ENCODE measurements at places on chromosomes 5 and 9.
A peak's percentile ranks its signal among the peaks of the same experiment; 100 is the strongest.

GRCh38 chr9:98231770-98232478, 23.5 kb downstream of the TBC1D2 start:
- DNase-seq = no peak

GRCh38 chr5:55771175-55771655, 33.4 kb downstream of the DDX4 start:
- no peak for DNase-seq

DNA sequence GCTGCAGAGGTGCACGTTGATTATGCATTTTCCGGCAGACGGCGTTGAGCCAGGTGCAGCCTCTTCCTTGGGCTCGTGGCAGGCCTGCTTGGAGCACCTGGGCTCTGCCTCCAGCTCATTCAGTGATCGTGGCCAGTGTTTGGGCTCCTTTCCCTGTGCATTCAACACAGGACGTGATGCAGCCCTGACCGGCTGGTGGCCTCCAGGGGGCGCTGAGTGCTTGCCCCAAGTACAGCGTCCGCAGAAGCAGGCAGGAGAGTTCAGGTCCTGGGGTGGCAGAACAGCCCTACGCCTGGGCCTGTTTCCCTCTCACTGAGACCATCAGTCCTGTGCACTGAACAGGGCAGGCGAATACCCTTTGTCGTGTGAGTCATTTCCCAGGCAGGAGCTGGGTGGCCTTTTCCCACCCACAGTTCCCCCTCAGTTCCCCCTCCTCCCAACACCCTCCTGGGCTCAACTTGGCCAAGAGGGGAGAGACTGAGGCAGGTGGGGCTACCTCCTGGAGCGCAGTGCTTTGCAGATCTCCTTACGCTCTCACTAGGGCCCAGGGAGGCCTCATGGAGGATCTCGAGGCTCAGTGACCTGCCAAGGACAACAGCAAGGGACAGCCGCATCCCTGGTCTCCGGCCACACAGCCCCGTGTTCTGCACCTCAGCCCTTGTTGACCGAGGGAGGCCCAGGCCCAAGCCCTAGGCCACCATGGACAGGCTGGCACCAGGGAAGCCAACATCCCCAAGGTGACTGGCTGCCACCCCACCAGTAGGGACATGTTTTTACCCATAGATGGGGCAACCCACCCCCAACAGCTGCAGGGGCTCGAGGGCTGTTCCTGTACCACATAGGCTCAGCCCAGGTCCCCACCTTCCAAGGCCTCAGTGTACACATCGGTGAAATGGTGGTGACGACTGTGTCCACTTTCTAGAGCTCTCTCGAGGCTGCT, 52.9 kb downstream of the LRSAM1 start:
- DNase-seq = peak; percentile 66

GRCh38 chr9:6106711-6107339, 91.4 kb upstream of the RANBP6 start:
- DNase-seq = no peak

DNA sequence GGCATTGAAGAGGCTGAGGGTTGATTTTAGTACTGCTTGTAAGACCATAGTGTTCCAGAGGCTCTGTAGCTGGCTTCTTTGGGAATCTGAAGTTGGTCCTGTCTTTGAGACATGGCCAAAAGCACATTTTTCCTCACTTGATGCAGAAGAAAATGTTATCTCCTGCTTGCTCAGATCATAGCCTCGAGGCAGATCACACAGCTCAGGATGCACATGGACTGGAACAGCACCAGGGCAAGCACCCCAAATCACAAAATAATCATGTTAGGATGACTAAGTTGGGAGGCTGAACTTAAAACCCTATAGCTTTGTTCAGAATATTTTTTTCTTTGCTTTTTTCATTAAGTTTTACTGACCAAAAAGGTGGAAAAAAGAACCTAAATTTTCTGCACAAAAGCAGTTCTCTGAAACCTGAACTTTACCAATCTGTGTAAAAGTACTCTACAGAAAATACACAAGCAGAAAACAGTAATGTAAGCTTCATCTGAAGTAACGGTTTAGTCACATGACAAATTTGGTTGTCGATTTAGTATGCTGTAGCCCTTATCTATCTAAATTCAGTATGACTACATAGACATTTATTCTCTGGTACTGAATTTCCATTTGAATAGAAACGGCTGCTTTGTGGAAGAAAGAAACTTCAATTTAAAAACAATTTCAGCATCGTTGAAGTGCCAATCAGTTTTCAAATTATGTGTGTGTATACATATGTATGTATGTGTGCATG, 3.4 kb downstream of the KLHL9 start:
- DNase-seq = no peak

- no peak for DNase-seq
Measured at GRCh38 chr9:136229096-136230065, 16.2 kb downstream of the QSOX2 start.

- no peak for DNase-seq
Measured at GRCh38 chr5:111585291-111585690, 73.0 kb upstream of the STARD4 start.

GRCh38 chr9:129351058-129351641, 173.1 kb upstream of the IER5L start:
- no peak for DNase-seq

- DNase-seq = no peak
Measured at GRCh38 chr5:135053989-135054388, 20.0 kb upstream of the PITX1 start.

DNA sequence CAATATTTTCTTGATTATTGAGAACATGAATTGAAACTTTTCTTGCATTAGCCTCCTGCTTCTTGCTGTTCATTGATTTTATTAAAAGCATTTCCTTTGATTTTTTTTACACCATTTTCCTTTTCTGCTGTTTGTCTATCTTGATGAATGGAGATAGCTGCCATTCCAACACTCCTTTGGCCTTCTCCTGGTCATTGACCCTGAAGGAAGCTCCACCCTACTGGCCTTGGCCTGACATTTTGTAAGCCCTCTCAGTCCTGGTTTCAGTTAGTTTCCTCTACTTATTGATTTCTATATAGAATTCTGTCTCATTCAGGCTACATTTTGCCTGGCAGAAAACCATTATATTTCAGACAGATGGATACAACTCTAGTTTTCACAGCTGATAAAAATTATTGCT, 115.1 kb upstream of the DMRTA1 start:
- no peak for DNase-seq

DNA sequence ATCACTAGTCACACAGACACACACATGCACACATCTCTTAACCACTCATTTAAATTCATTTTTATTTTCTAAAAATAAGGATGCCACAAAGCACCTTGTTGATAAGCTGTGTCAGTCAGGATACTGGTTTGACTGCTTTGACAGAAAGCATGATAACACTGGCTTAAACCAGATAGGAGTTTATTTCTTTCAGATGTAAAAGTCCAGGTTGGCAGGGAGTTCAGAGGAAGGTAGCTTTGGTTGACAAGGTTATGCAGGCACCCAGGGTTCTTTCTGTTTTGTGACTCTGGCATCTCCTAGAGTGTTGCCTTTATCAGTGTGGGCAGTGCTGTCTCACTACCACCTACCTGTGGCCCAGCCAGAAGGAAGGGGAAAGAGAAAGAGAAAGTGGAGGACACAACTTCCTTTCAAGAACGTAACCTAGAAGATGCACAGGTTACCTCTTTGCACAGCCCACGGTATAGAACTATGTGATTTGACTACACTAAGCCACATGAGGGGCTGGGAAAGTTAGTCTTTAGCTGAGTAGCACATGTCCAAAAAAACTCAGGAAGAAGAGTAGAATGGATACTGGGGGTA, 334.7 kb downstream of the OSTF1 start:
- no peak for DNase-seq

DNA sequence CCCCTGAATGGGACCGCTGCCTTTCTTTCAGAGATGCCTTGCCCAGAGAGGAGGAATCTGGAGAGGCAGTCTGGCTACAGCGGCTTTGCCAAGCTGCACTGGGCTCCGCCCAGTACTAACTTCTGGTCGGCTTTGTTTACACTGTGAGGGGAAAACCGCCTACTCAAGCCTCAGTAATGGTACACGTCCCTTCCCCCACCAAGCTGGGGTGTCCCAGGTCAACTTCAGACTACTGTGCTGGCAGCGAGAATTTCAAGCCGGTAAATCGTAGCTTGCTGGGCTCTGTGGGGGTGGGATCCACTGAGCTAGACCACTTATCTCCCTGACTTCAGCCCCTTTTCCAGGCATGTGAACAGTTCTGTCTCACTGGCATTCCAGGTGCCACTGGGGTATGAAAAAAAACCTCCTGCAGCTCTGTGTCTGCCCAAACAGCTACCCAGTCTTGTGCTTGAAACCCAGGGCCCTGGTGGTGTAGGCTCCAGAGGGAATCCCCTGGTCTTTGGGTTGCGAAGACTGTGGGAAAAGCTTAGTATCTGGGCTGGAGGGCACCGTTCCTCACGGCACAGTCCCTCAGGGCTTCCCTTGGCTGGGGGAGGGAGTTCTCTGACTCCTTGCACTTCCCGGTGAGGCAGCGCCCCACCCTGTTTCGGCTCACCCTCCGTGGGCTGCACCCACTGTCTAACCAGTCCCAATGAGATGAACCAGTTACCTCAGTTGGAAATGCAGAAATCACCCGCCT, 171.2 kb downstream of the CWC27 start:
- DNase-seq = no peak

DNA sequence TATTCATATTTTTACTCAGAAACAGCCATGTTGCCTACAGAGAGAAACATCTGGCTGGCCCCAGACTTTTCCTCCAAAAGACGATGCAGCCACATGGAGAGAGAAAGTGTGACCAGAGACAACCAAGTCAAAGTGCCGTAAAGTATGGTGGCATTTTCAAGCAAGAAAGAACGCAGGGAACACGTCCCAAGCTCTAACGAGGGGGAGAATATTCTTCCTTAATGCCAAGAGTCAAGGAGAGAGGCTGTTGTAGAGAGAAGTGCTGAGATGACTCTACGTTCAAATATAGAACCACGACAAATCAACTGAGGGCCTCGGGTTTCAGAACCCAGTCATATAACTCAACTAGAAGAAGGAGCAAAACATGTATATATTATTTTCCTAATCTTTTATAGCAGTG, 55.9 kb downstream of the FNBP1 start:
- no peak for DNase-seq

GRCh38 chr5:115336964-115337363, 40.5 kb upstream of the CCDC112 start:
- no peak for DNase-seq

GRCh38 chr9:36551910-36552309, 20.8 kb upstream of the MELK start:
- DNase-seq = no peak

DNA sequence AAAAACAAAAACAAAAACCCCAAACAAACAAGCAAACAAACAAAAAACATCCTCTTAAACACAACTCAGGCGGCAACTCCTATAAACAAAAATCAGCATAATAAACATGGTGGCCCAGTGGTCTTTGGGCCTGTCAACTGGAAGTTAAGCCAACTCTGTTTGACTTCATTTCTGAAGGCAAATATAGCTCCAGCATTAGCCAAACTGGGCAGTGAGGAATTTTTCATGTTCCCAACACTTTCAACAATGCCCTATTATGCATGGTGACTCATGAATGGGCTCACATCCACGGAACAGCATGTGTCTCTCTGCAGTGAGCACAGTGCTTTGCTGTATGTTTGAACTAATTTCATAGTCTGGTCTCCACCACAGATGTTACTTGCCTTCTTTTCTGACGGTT, 143.9 kb upstream of the STC2 start:
- peak; percentile 58 for DNase-seq

GRCh38 chr5:84281383-84281782, 103.3 kb downstream of the EDIL3 start:
- no peak for DNase-seq

DNA sequence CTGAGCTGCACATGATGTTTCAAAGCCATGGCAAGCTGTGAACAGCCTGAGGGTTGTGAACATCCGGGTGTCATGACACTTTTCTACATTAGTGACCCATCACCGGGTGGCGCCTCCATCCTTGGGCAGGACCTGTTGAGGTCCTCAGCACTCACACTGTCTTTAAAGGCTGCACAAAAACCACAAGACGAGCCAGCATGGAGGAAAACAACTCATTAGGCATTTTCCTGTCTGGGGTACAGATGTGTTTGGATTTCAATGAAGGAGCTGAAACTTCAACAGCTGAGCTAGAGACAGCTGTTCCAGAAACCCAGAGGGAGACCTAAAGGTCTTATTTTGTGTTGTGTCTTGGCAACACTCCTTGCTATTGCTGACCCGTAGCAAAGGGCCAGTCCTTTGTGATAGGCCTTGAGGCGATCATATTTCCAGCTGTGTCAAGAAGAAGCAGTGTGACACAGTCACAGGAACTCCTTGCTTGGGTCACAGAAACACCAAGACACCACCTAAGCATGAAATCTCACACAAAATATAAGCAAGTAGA, 151.8 kb upstream of the VLDLR start:
- no peak for DNase-seq

- DNase-seq = no peak
Measured at GRCh38 chr5:52469835-52470234, 317.9 kb upstream of the ITGA1 start.

GRCh38 chr5:170397059-170397458, 7.9 kb upstream of the KCNMB1 start:
- no peak for DNase-seq

- DNase-seq = no peak
Measured at GRCh38 chr5:170348137-170348633, 41.0 kb downstream of the KCNMB1 start.

DNA sequence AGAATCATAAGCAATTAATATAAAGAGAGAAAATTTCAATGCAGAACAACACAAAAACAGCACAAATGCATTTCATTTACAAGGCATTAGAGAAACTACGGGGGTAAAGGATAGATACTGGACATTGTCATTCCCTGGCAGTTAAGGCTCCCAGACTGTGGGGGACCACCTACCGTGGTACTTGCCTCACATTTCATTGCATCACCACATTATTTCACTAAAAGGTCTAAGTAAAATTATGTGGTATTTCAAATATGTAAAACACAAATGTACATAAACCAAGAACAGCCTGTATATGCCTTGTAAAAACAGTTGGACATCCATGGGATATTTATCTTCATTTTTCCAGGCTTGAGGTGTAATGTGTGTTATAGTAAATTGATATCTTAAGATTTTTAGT, 571.2 kb upstream of the ZNF462 start:
- no peak for DNase-seq

DNA sequence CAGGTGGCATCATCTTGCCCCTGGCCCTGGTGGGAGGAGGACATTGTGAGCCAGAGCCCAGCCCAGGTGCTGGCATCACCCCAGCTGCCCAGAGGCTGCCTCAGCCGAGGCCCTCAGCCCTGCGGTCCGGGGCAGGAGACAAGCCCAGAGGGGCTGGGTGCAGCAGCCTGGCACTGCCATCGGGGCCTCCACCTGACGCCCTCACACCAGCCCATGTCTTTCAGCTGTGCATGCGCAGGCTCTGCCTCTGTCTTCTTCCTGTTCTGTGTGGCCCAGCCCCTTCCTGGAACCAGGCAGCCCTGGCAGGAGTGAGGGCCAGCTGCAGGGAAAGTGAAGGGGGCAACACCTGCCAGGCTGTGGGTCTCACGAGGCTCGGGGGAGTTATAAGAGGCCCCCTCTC, 4.8 kb upstream of the CEL start:
- no peak for DNase-seq

- no peak for DNase-seq
Measured at GRCh38 chr9:132126680-132127236, 35.1 kb upstream of the NTNG2 start.

GRCh38 chr5:178115136-178115813, 1.9 kb downstream of the N4BP3 start:
- DNase-seq = no peak
